Keratinocyte (primary cell): ENCODE measurements at places on chromosomes 11 and 22.
A peak's percentile ranks its signal among the peaks of the same experiment; 100 is the strongest.

- peak; percentile 62 for DNase-seq
- peaks cover 45% of the 10 kb centered on the region for H3K4me1 ChIP-seq
- H3K4me3 ChIP-seq: no peak overlapping the region
- no peaks in the 10 kb centered on the region for H3K27me3 ChIP-seq
- peaks cover 61% of the 10 kb centered on the region for H3K36me3 ChIP-seq
Observed at GRCh38 chr11:34653851-34654482, 33.1 kb downstream of the EHF start.

- H3K27ac ChIP-seq: peak overlapping the region; percentile 89
- H3K4me3 ChIP-seq: peak overlapping the region; percentile 95
- peaks cover 23% of the 10 kb centered on the region for H3K4me1 ChIP-seq
- no peaks in the 10 kb centered on the region for H3K27me3 ChIP-seq
Observed at GRCh38 chr22:17637490-17638181, 921 bp upstream of the BCL2L13 start.

DNA sequence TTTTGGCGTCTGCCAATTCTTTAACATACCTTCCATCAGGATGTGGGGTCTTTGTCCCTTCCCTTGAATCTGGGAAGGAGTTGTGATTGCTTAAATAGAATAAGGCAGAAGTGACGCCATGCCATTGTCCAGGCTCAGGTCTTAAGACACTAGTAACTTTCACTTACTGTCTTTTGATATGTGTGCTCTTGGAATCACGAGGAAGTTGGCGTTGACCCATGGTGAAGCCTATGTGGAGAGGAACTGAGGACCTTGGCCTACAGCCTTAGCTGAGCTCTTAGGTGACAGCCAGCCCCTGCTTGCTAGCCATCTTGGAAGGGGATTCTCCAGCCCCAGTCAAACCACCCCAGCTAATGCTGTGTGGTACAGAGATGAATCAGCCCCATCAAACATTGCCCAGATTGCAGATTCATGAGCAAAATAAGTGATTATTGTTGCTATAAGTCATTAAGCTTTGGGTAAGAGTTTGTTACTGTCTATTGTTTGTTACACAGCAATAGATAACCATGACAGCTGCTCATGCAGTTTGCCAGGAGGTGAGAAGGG is 17.6 kb upstream of the CLPB start:
- H3K4me1 ChIP-seq: no peaks in the 10 kb centered on the region
- H3K4me3 ChIP-seq: no peak overlapping the region
- no peak overlapping the region for H3K27ac ChIP-seq
- no peak for DNase-seq

DNA sequence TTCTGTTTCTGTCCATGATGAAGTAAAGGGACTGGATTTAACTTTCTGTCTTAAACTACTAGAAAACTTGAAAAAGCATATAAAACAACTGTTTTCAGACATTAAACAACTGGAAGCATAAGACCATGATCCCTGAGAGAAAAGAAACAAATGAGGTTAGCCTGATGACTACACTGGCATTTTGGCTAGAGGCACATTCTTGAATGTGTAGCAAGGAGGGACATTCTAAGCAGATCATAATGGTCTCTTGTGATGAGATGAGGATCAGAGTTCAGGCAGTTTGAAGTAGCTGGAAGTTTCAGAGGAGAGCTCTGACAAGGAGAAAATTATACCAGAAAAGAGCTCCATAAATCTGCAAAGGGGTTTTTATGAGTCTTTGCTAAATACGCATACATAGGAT is 75.4 kb downstream of the AASDHPPT start:
- no peak overlapping the region for H3K4me3 ChIP-seq
- peak overlapping the region; percentile 62 for H3K27ac ChIP-seq
- no peak for DNase-seq
- no peaks in the 10 kb centered on the region for H3K36me3 ChIP-seq
- H3K4me1 ChIP-seq: peaks cover 15% of the 10 kb centered on the region

DNA sequence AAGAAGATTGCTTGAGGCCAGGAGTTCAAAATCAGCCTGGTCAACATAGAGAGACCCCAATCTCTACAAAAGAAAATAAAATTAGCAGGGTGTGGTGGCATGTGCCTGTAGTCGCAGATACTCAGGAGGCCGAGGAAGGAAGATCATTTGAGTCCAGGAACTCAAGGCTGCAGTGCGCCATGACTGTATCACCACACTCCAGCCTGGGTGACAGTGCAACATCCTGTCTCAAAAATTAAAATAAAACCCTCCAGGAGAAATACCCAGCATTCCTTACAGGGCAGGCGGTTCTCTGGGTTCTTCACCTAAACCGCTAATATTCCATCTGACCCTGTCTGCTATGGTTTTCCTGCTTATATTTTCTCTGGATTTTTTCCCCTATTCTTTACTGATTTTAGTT is 13.5 kb downstream of the TCF20 start:
- H3K36me3 ChIP-seq: no peaks in the 10 kb centered on the region
- no peak overlapping the region for H3K27ac ChIP-seq
- H3K4me3 ChIP-seq: no peak overlapping the region
- peaks cover 2% of the 10 kb centered on the region for H3K4me1 ChIP-seq

- no peak overlapping the region for H3K4me3 ChIP-seq
- no peak overlapping the region for H3K27ac ChIP-seq
- H3K4me1 ChIP-seq: no peaks in the 10 kb centered on the region
Observed at GRCh38 chr11:125337836-125338834, 157.9 kb downstream of the FEZ1 start.

GRCh38 chr11:50182486-50182885 is 149.8 kb downstream of the OR4C45 start:
- no peak overlapping the region for H3K27ac ChIP-seq
- no peak for DNase-seq
- H3K36me3 ChIP-seq: no peaks in the 10 kb centered on the region
- no peak overlapping the region for H3K4me3 ChIP-seq
- no peaks in the 10 kb centered on the region for H3K27me3 ChIP-seq

DNA sequence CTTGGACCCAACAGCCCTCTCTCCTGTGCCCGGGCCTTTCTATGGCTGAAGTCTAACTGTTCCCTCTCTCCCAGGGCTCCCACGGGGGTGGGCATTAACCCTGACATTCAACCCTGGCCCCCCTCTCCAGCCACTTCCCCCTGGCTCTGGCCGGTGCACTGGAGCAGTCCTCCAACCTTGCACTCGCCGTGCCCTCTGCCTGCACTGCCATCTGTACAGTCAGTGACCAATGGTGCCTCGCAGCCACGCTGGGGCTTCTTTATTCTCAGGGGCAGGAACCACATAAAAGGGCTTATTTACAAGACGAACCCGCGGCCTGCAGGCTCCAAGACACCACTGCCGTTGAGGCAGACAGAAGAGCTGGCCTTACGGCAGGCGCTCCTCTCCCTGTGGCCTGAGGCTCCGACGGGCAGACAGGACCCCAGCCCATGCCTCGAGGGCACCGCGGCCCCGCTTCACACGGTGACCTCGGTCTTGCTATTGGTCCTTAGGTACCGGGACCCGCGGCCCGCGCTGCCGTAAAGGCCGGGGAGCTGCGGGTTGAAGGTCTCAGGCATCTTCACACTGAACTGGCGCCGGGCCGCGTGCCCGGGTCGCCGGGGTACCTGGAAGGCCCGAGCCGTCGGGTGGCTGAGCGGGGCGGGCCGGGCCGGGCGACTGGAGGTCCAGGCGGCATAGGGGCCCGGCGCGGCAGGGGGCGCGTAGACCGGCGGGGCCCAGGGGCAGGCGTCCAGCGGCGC is 5.4 kb downstream of the SHISA8 start:
- peaks cover 55% of the 10 kb centered on the region for H3K27me3 ChIP-seq
- H3K36me3 ChIP-seq: peaks cover 13% of the 10 kb centered on the region
- no peak overlapping the region for H3K27ac ChIP-seq
- no peak overlapping the region for H3K4me3 ChIP-seq
- no peak for DNase-seq
- peaks cover 2% of the 10 kb centered on the region for H3K4me1 ChIP-seq

- no peak overlapping the region for H3K27ac ChIP-seq
- no peaks in the 10 kb centered on the region for H3K27me3 ChIP-seq
- no peak for DNase-seq
- peaks cover 26% of the 10 kb centered on the region for H3K4me1 ChIP-seq
- H3K36me3 ChIP-seq: no peaks in the 10 kb centered on the region
- H3K4me3 ChIP-seq: no peak overlapping the region
Observed at GRCh38 chr22:20246368-20247009, 21.6 kb downstream of the RTN4R start.

- no peak overlapping the region for H3K27ac ChIP-seq
- DNase-seq: no peak
- peaks cover 24% of the 10 kb centered on the region for H3K36me3 ChIP-seq
- H3K27me3 ChIP-seq: no peaks in the 10 kb centered on the region
Observed at GRCh38 chr22:41338614-41339212, 37.4 kb downstream of the ZC3H7B start.

- no peak overlapping the region for H3K4me3 ChIP-seq
- no peak overlapping the region for H3K27ac ChIP-seq
- H3K4me1 ChIP-seq: peaks cover 7% of the 10 kb centered on the region
- peaks cover 8% of the 10 kb centered on the region for H3K36me3 ChIP-seq
- H3K27me3 ChIP-seq: no peaks in the 10 kb centered on the region
Observed at GRCh38 chr11:36077886-36078685, 134.2 kb downstream of the LDLRAD3 start.

DNA sequence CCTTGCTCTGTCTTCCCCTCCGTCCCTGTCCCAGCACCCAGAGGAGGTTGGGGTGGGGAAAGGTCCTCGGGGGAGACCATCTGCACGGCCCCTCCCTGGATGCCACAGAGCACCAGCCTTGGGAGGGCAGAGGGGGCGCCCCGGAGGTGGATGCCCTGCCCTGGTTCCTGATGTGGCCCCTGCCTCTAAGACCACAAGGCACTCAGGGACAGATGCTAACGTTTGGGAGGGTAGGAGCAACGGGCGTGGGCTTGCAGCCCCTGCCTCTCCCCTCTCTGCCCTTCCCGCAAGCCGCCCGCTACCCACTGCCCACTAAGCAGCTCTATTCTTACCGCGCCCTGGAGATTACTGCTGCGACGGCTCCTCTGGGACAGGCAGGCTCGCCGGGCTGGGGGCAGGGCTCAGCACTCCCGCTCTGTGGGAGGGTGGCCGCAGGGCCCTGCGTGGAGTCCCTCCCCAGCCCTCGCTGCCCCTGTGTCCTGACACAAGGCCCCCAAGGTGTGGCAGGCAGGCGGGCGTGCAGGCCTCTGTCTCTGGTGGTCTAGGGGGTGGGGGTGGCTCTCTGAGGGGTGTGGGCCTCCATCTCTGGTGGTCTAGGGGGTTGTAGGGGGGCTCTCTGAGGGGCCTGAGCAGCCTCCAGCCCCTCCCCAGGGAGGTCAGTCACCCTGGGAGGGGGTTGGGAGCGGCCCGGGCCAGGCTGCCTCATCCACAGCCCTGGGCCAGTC is 14.9 kb downstream of the BRSK2 start:
- no peaks in the 10 kb centered on the region for H3K4me1 ChIP-seq
- H3K27me3 ChIP-seq: no peaks in the 10 kb centered on the region
- H3K4me3 ChIP-seq: no peak overlapping the region
- DNase-seq: no peak

DNA sequence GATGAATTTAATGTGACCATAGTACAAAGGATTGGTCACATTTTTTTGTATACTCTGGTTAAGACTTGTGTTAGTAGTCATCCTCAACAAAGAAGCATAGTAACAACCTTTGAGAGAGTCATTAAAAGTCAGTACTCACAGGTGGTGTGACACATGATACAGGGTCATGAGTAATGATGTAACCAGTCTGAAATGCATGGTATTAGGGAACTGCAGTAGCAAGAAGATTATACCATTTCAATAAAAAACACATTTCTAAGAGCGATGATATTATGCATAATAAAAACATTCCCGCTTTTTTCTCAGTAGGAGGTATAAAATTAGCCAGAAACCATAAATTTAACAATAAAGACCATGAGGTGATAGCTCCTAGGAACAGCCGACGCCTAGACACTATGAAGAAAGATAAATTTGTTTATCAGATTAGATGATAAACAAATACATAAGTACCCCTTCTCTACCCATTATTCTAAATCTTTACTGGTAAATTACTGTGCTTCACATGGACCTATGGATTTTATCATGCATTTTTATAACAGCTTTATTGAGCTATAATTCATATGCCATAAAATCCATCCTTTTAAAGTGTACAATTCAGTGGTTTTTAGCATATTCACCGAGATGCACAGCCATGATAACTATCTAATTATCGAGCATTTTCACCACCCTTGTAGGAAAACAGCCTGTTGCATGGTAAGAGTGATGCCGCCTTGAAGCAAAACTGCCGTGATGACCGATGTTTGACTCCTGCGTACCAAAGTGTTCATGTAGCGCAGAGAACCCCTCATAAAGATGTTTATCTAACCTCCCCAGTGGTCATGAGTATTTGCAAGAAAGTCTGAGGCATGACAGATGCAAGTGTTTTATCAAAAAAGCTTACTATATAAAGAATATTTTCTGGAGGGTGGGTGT is 41.8 kb downstream of the TMPRSS5 start:
- H3K4me1 ChIP-seq: peaks cover 20% of the 10 kb centered on the region
- peak; percentile 83 for DNase-seq
- no peaks in the 10 kb centered on the region for H3K36me3 ChIP-seq
- no peak overlapping the region for H3K4me3 ChIP-seq
- H3K27ac ChIP-seq: peak overlapping the region; percentile 59

DNA sequence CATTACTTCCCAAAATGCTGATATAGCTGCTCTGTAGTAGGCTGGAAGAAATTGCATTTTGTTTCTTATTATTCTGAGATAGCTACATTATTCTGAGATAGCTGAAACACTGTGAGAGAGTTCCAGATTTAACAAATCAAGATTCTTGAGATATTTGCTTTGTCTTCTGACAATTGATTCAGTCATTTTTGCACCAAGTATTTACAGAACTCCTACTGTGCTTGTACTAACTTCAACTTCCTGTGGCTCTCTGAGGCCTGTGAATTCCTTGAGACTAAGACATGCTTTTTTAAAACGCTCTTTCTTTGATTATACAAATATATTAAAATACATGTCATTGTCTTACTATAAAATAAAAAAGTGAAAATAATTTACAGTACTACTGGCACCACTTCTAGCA is 52.7 kb downstream of the USP47 start:
- H3K36me3 ChIP-seq: no peaks in the 10 kb centered on the region
- H3K27me3 ChIP-seq: no peaks in the 10 kb centered on the region
- no peak overlapping the region for H3K4me3 ChIP-seq
- H3K27ac ChIP-seq: no peak overlapping the region
- no peak for DNase-seq

DNA sequence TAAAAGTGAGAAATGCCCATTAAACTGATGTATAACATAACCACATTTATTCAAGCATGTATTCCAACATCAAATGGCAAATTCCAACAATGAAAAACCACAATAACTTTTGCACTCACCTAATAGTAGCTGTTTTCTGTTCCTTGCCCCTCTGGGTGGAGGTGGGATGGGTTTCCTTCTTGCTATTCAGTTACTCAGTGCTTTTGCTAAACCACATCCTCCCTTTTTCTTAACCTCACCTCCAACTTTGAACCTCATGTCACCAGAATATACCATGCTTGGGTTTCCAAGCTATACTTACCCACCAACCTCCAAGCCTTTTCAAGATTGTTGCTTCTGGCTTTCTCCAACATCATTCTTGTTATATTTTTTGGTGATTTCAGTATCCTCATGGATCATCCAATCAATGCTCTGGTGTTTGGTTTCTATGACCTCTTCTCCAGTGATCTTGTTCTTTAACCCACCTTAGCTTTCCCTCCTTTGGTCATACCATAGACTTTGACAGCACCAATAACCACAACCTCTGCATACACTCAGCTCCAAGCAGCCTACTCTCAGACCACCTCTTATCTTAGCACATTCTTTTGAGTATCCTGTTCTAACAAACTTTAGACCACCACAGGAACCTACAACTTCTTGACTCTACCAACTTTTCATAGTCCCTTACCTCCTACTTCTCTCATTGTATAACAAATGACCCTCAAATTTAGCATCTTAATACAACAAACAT is 3.2 kb upstream of the CCDC15 start:
- no peaks in the 10 kb centered on the region for H3K27me3 ChIP-seq
- H3K4me1 ChIP-seq: peaks cover 19% of the 10 kb centered on the region
- no peaks in the 10 kb centered on the region for H3K36me3 ChIP-seq
- H3K4me3 ChIP-seq: no peak overlapping the region
- no peak overlapping the region for H3K27ac ChIP-seq
